ENCODE measurements at places on chromosomes 2 and 18. TPM values are rescaled to one million over a fixed set of nuclear protein-coding genes. Genes with fewer than 3 reads are reported as not detected.

Gene MERTK
- total RNA-seq = 1.4 TPM

Gene CPO
- not detected for total RNA-seq

Gene MAP3K19
- total RNA-seq = not detected

Gene C2orf15
- 0.87 TPM for total RNA-seq

Gene MC2R
- total RNA-seq = not detected

Gene L3MBTL4
- 0.11 TPM for total RNA-seq

Gene DOCK10
- 177 TPM for total RNA-seq

Gene ACVR1
- total RNA-seq = 23.0 TPM

Gene DSG1
- not detected for total RNA-seq

Gene CCL20
- total RNA-seq = 16.2 TPM

Gene CFAP221
- total RNA-seq = not detected

Gene PTH2R
- not detected for total RNA-seq

Gene KCNS3
- 0.07 TPM for total RNA-seq

Gene SOCS6
- 1.7 TPM for total RNA-seq

Gene STARD6
- not detected for total RNA-seq

Gene ZNF396
- total RNA-seq = 0.47 TPM

Gene RAB6D
- not detected for total RNA-seq

Gene PJVK
- 1.9 TPM for total RNA-seq

Gene HOXD1
- total RNA-seq = not detected

Gene ZCCHC2
- total RNA-seq = 40.1 TPM

Gene GPBAR1
- total RNA-seq = 0.40 TPM

Gene SCG2
- not detected for total RNA-seq

All from activated CD4-positive, alpha-beta T cell treated with anti-CD3 and anti-CD28 coated beads for 36 hours (primary cell).